ENCODE measurements at places on chromosomes 12 and 14.

- DNase-seq = no peak
These were observed 9.0 kb downstream of the MVK start for GRCh38 chr12:109582636-109583035.

- DNase-seq = peak; percentile 5
These were observed 295.0 kb upstream of the RTL1 start for GRCh38 chr14:101198398-101199027.

GRCh38 chr12:74424778-74425177 lies 112.9 kb upstream of the ATXN7L3B start:
- no peak for DNase-seq

DNA sequence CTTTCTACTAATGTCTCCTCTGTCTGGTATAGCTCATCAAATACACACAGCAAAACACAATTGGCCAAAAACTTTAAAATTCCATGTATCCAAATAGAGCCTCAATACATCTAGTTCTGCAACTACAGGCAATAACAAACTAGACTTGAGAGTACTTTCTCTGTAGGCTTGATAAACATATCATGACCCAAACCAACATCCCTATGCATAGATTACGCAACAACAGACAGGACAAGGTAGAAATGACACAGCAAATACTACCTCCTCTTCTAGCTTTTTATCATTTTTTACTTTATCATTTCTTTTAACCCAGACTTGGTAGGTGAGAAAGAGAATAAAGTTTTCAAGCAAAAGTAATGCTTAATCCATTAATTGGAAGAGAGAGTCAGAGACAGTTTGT lies 41.8 kb downstream of the EML5 start:
- no peak for DNase-seq

DNA sequence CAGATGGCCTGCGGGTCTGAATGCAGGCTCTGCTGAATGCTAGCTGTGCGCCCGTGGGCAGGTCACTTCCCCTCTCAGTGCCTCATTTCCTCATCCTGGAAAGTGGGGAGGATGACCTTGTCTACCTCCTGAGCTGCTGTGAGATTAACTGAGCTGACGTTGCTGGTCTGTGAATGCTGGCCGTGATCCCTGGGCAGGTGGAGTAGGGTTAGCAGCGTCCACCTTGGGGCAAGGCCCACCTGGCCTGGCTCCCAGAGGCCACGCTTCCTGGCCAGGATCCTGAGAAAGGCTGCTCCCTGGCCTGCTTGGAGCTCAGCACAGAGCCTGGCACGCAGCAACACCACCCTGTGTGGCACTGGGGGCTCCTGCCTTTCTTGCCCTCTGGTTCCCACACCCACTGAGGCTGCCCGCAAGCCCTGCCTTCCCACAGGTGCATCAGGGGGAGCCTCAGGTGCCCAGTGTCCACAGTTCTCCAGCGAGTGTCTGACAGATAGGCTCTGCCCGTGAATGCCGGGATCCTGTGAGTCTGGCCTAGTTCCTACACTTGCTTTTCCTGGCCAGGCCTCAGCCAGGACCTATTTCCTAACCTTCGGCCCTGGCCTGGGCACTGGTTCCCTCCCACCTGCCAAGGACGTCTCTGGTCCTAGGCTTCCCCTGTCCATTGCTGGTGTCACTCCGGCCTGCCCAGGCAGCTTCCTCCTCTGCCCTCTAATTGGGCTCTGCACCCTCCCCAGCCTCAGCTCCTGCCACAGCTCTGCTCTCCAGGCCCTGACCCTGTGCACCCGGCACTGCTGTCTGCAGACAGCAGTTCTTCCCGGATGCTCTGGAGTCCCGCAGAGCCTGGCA lies 37.2 kb upstream of the TDRD9 start:
- DNase-seq = no peak

- DNase-seq = peak; percentile 66
These were observed 3.2 kb downstream of the THTPA start for GRCh38 chr14:23559010-23559925.

DNA sequence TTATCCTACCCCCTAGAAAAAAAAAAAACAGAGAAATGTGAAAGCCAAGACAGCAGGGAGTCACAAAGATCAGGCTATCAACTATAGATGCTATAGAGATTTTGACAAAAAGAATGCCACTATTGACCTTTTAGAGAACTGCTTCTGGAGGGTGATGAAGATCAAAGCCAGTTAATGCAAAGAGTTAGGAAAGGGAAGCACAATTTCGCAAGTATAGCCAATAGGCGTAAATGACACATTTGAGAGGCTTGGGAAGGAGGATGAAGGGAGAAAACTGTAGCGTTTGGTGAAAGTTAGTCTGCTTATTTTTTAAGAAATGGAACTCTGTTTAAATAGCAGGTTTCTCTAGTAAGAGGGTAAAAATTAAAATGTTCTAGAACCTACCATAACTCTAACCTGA lies 190.7 kb downstream of the DUSP6 start:
- no peak for DNase-seq

GRCh38 chr14:22478670-22479069 lies 110.4 kb downstream of the DAD1 start:
- no peak for DNase-seq

DNA sequence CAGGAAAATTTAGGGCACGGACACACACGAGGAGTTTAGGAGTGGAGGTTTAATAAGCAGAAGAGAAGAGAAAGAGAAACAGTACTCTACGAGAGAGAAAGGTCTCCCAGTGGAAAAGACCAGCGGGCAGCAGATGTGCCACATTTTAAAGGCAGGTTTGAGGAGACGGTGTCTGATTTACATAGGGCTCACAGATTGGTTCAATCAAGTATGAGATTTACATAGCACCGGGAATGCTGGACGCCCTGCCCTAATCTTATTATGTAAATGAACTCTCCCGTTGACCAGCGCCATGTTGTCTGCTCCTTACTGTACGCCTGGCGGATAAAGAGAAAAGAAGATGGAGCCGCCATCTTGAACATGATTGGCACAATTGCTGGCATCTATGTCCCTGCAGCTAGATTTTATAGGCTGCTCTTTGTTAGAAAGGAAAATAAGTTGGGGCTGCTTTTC lies 17.9 kb downstream of the NFKBIA start:
- no peak for DNase-seq

DNA sequence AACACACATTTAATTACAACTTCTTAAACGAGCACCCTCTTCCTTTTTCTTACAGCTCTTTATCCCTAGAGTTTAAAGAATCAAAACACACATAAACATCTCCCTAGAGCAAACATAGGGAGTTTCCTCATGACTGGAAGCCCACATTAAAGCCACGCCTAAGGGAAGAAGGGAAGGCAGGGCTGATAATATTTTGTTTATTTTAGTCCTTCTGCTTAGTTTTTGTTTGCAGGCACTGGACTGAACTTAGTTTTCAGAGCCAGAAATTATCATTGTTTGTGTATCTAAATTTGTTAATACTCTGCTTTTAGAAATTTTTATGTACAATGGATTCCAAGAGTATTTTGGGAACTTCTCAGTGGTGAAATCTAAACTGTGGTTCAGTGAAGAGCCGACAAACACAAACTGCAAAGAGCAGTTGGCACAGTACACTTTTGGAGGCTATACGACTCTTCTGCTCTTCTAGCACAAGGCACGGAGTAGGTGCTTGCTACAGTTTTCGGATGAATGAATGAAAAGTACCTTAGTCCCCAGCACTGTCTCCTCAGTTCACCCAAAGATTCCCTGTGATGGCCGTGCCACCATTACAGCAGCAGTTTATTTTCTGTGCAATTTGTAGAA lies 17.6 kb upstream of the AMIGO2 start:
- no peak for DNase-seq

DNA sequence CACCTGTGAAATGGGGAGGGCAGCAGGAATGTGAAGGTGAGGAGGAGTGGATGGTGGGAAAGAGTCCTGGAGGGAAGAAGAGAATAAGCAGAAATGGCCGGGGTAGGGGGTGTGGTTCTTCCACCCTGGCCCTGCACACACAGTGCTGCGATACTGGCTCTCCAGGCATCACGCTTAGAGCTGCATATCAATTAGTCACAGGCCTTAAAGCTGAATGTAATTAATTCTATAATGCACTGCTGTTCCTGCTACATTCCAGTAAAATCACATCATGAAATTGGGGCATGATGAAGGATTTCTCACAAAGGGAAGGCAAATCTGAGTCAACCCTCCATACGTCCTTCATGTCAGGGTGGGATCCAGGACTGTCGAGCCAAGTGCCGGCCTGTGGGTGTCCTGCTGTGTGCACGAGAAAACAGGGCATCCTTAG lies 566.1 kb downstream of the BCL11B start:
- DNase-seq = no peak

DNA sequence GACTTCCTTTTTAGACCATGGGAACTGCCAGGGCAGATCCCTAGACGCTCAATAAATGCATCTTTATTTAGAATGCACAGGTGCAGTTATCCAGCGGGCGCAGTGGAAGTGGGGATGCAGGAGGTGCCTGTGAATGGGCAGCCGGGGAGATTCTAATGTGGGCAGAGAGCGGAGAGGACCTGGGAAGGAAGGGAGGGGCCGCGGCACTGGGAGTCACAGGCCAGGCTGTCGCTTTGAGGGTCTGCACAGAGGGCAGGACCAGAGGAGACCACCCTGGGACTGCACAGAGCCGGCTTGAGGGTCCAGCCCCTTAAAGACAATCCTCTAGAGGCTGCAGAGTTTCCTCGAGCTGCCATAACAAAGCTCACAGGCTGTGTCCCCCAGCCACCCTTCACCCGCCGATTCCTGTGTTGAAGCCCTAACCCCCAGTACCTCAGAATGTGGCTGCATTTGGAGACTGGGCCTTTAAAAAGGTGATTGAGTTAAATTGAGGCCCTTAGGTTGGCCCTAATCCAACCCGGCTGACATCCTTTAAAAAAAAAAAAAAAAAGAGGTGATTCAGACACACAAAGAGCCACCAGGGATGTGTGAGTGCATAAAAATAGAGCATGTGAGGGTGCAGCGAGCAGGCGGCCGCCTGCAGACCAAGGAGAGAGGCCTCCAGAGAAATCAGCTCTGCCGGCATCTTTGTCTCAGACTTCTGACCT lies 44.4 kb upstream of the PPP2R5C start:
- DNase-seq = no peak

GRCh38 chr12:114316076-114316475 lies 89.9 kb downstream of the TBX5 start:
- no peak for DNase-seq

DNA sequence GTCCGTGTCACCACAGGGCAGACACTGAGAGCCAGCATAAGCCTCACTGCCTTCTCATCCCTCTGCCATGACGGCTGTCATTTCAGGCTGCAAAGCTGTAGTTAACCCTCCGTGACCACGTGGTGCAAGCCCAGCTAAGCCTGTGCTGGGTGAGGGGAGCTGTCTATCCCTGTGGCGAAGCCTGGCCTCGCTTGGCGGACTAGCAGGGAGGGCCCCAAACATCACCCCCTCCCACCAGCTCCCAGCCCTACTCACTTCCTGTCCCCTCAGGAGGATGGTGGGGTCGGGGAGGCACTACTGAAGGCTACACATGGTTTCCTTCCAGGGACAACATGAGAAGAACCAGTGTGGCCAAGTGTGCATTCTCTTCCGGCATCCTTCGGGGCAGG lies 88.2 kb downstream of the CHGA start:
- no peak for DNase-seq

DNA sequence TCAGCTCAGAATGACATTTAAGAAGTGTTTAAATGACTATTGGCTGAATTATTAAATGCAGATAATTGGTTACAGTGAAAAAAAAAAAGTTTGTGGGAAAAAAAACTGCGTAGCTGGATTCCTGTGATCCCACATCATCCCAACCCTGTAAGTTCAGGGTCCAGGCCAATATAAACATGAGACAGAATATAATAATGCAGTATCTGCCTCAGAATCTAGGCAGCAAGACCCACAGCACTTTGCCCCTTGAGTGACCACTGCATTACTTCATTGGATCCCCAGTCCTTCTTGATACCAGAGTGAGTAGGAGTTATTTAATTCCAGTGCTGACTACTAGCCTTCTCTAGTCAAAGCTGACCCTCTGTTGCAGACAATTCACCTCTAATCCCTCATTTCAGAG lies 272.6 kb downstream of the CCER1 start:
- DNase-seq = no peak

GRCh38 chr12:63922474-63922873 lies 78.0 kb downstream of the SRGAP1 start:
- no peak for DNase-seq

DNA sequence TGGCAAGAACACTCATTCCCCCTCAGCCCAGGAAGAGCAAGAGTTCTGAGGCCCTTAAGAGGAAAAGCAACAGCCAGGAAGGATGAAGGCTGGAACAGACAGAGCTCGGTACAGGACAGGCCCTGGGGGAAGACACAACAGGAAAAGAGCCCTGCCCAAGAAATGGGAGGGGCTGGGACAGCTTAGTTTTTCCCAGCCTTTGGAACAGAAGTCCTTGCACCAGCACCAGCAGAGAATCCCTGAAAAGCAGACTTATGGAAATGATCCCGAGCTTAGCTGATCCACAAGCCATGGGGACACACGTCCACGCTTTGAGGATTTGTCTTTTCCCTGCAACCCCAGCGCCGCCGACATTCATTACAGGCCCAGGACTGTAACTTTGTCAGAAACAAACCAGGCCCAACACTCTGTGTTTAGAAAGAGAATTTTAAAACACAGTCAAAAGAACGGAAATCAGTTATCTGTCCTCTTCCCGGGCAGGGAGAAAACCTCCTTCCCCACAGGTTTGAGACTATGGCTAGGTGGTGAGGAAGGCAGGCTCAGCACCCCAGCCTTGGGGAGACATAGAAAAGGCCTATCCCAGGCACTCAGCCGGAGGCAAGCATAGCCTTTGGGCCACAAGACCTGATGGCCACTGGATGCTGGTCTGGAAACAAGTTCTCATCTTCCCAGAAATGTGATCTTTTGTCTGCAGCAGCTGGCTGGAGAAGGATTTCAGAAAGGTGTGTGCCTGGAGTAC lies 4.0 kb upstream of the AVIL start:
- no peak for DNase-seq

- DNase-seq = no peak
These were observed 31.4 kb upstream of the C14orf180 start for GRCh38 chr14:104547998-104548700.

- no peak for DNase-seq
These were observed 3.0 kb upstream of the HOXC13 start for GRCh38 chr12:53935383-53936341.

- no peak for DNase-seq
These were observed 1.2 kb downstream of the FLRT2 start for GRCh38 chr14:85531141-85531586.

DNA sequence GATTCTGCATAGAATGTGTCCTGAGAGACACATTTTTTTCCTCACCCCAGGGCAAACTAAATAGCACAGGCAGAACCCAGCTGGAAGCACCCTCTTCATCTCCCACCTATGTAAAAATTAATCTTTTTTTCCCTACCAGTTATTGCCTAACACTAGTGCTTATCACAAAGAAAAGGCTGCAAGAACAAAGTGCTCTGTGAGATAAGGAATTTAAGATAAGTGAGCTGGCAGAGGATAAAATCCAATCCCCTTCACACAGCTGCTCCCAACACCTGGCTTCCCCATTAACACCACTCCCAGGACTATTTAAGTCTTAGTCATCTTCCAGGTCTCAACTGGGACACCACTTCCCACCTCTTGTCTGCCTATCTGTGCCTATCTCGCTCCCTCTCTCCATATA lies 75.2 kb downstream of the TTC9 start:
- no peak for DNase-seq

GRCh38 chr14:22547948-22548750 lies 40.9 kb downstream of the DAD1 start:
- DNase-seq = peak; percentile 31

GRCh38 chr14:90301668-90302090 lies 30.1 kb downstream of the NRDE2 start:
- DNase-seq = no peak

GRCh38 chr14:75452900-75453816 lies 25.3 kb downstream of the JDP2 start:
- no peak for DNase-seq

- no peak for DNase-seq
These were observed 304.3 kb upstream of the KITLG start for GRCh38 chr12:88884600-88884999.

All from stimulated activated naive CD8-positive, alpha-beta T cell treated with anti-CD3 and anti-CD28 coated beads, Interleukin-15, amount 100 ng/mL, for 72 hours (primary cell).